K562 (cell line): ENCODE measurements at places on chromosomes 11 and 22. TPM values are rescaled to one million over a fixed set of nuclear protein-coding genes. Genes with fewer than 3 reads are reported as not detected.

DNA sequence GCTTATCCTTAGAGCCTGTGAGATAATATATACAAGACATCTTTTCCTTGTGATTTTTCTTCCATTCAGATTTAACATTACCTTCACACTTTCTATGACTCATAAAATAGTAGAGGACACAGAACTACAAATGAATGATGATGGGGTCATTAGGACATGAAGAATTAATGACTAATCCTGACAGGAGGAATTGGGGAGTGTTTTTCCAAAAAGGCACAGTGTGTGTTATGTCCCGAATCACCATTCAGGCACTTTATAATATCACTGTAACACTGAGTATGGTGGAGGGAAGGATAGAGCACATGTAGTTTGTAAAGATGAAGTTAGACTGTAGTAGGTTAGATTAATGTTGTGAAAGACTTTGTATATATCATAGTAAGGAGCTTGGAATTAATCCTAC is 391.3 kb downstream of the JRKL start:
- DNase-seq = no peak

- DNase-seq = no peak
Measured at GRCh38 chr11:106306942-106307341, 229.5 kb downstream of the AASDHPPT start.

DNA sequence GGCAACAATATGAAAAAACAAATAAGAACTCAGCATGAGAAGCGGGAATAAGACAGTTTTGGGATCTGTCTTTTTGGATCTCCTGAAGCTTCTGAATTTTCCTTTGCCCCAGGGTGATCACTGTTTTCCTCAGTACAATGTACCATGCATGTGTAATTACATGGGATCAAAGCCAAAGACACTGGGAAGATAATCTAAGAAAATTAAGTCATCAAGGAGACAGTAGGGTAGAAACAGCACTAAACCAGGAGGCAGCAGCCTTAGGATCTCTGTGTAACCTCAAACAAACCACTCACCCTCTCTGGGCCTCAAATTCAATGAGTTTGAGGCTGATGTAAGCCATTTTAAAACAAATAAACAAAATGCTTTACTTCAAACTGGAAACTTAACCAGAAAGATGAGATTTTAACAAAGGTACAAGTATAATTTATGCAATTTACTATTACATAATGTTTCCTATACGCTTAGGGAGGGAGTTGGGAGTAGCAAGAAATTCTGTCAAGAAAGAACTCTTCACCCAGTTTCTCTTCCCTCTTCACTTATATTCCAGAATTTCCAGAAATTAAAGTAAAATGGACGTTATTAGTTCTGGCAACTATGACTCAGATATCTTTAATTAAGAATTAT is 77.0 kb downstream of the RAB30 start:
- DNase-seq = no peak

GRCh38 chr11:121762820-121763219 is 310.1 kb upstream of the SORL1-AS1 start:
- no peak for DNase-seq

- no peak for DNase-seq
Measured at GRCh38 chr11:121889931-121890330, 226.1 kb downstream of the BLID start.

GRCh38 chr22:46376908-46377524 is 41.5 kb downstream of the TRMU start:
- DNase-seq = no peak

- no peak for DNase-seq
Measured at GRCh38 chr22:18032455-18033101, 8.2 kb upstream of the MICAL3 start.

GRCh38 chr22:25334162-25334490 is 114.7 kb downstream of the CRYBB2 start:
- peak; percentile 31 for DNase-seq

- DNase-seq = no peak
Measured at GRCh38 chr11:63672156-63672463, 934 bp upstream of the ATL3 start.

DNA sequence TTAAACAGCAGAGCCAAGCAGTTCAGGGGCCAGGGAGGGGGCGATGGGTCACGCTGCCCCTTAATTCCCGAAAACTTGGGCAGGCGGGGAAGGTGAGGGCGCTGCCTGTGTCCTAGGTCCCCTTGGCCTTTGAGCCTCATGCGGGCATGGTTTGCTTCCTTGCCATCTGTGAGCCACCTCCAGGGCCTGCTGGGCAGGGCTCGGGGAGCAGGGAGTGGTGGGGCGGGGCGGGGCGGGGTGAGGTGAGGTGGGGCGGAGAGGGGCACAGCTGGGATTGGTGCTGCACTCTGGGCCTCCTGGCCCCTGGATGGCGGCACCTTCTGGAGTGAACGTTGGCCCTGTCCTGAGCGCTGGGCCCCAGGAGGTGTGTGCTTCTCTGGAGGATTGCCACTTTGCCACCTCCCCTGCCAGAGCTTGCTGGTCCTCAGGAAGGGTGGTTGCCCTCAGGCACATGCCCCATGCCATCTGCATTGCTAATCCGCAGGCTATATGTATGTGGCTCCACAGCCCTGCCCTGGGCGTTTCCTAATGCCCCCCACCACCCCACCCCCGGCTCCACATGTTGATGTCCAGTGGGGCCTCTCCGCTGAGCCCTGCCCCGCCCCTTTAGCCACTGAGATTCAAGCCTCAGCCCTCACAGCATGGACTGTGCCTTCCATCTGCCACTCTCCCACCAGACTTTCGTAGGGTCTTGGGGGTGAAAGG is 352.5 kb downstream of the TBC1D22A start:
- no peak for DNase-seq

GRCh38 chr11:115774756-115775155 is 270.5 kb upstream of the CADM1 start:
- no peak for DNase-seq

- DNase-seq = no peak
Measured at GRCh38 chr11:106271686-106272085, 194.2 kb downstream of the AASDHPPT start.

- DNase-seq = no peak
Measured at GRCh38 chr22:45450921-45451651, 37.6 kb downstream of the RIBC2 start.

The SLC25A18 gene
- not detected in 2 replicates for total RNA-seq

DNA sequence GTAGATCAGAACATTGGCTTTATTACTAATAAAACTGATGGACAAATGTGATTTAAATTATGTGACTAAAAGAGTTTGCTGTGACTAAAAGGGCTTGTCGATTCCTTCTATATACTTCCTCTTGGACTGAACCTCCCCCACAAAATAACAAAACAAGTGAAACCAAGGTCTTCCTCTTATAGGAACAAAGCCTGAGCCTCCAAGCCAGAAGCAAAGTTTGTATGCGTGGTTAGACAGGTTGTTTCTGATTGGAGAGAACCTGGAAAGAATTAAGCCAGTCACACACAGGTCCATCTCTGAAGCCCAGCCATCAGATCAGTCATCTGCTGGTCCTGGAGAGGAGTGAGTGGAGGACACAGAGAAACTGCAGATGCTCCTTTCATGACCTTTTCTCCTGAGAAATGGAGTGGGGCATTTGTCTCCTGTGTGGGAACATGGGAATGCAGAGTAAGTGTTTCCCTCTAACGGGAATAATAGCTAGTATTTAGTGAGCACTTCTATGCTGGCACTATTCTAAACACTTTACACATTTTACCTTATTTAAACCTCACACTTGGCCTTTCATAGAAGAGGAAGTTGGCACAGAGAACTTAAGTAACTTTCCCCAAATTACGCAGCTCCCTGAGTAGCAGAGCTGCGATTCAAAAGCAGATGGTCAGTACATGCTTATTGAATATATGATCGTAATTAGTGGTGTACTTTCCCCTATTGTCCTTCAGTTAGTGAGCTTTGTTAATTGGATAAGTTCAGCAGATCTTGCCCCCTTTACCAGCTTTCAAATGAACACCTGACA is 77.1 kb downstream of the UVRAG start:
- no peak for DNase-seq

GRCh38 chr11:126214441-126214840 is 2.9 kb downstream of the FAM118B start:
- DNase-seq = no peak

The IGLL1 gene
- not detected in 2 replicates for total RNA-seq

The PLAAT2 gene
- not detected in 2 replicates for total RNA-seq

- DNase-seq = no peak
Measured at GRCh38 chr11:119483881-119484371, 61.0 kb upstream of the THY1 start.

The MCAM gene
- total RNA-seq = 69.1 and 87.0 TPM in 2 replicates
